Glutamatergic neuron (in vitro differentiated cells): ENCODE measurements at places on chromosomes 3 and 15.

- DNase-seq, result peak; percentile 54
Observed at GRCh38 chr3:12966847-12967605, 106.2 kb downstream of the IQSEC1 start.

- DNase-seq, result no peak
Observed at GRCh38 chr15:90075420-90076289, 26.6 kb downstream of the IDH2 start.

DNA sequence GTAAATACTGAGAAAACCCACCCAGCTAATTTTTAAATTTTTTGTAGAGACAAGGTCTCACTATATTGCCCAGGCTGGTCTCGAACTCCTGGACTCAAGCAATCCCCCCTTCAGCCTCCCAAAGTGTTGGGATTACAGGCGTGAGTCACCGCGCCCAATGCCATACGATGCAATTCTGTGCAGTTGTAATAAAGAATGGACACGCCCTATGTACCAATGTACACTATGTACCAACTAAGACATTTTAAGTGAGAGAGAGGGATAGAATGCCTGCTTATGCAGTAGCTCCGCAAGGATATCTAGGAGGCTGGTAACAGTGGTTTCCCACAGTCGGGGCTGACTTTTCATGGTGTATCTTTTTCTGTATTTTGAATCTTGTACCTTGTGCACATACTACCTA, 14.6 kb downstream of the ZNF710 start:
- no peak for DNase-seq

DNA sequence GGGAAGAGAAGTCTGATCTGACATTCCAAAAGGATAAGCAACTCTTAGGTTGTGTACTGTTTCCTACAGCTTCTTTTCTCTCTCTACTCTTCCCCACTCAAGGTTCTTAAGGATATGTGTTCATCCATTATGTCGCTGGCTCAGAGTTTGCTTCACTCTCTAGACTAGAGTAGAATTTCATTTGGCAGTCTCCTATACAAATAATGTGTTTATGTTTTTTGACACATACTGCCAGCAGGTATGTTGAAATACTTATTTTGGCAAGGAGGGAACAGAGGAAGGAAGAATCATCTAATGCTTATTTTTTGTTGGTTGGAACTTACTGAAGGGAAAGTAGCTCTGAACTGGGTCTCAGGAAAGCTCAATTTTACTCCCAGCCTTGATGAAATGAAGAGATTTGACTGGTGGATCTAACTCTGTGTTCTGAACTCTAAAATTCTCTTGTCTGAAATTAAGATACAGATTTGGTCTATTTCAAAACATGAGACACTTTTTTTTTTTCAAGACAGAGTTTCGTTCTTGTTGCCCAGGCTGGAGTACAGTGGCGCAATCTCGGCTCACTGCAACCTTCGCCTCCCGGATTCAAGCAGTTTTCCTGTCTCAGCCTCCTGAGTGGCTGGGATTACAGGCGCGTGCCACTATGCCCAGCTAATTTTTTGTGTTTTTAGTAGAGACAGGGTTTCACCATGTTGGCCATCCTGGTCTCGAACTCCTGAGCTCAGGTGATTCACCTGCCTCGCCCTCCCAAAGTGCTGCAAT, 7.6 kb upstream of the EMC3 start:
- no peak for DNase-seq

GRCh38 chr3:118945834-118946233, 88.8 kb downstream of the IGSF11 start:
- DNase-seq, result no peak

DNA sequence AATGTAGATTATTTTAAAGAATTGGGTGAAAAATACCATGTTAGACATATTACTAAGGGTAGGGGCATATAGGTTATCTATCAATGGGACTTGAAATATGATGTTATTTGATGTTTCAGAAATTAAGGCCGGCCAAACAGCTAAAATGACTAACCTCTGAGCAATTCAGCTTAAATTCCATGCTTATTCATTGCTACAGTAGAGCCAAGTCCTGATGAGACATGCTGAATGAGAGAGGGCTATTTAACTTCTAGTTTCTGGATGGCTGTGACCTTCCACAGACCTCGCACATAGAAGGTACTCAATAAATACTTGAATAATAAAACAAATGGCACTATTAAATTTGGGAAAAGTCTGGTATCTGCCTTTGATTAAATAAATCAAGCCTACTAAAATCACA, 175.6 kb upstream of the WNT5A start:
- no peak for DNase-seq

DNA sequence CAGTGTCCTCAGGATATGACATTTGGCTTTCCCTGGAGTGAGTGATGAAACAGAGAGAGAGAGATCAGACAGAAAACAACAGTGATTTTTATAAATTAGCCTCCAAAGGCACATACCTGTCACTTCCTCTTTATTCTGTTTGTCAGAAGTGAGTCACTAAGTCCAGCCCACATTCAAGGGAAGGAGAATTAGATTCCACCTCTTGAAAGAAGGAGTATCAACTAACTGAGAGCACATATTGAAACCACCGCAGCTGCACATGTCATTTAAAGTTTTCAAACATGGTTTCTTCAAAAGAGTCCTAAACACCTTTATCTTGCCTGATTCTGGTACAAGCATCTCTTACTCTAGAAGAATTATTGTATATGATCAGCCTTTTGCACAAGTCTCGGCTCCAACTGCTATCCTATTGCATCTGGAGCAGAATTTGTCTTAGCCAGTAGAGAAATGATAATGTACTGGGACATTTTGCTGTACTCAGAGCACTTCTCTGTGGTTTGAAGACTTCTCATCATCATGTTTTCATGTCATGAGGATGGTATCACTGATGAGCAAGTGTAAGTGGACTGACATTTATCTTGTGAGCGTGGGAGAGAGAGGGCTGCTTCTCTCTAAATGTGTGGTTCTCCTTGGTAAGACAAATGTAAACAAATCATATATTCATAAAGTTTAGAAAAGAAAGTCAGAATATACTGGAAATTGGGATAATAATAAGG, 338.9 kb upstream of the CFAP20DC start:
- no peak for DNase-seq
